ENCODE measurements at places on chromosomes 5 and 9.

DNA sequence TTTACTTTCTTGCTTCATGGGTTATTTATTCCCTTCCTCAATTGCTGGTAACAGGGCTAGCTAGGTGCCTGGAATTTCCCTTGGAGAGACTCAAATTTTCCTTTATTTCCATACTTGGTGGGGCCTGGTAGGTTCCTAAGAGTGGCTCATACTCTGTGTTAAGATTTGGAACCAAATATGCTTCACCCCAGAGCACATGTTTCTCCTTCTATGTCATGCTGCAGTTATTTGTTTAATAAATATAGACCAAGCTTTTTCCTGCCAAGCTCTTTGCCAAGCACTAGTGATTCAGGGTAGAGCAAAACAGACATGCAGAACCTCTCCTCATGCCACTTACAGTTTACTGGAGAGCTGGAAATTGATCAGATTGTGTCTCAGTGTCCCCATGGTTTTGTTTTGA lies 290.3 kb upstream of the SGCD start:
- no peak for DNase-seq

GRCh38 chr9:136806631-136807201 lies 1.0 kb upstream of the RABL6 start:
- DNase-seq = no peak

GRCh38 chr5:89988129-89988810 lies 421.3 kb downstream of the CETN3 start:
- DNase-seq = no peak

DNA sequence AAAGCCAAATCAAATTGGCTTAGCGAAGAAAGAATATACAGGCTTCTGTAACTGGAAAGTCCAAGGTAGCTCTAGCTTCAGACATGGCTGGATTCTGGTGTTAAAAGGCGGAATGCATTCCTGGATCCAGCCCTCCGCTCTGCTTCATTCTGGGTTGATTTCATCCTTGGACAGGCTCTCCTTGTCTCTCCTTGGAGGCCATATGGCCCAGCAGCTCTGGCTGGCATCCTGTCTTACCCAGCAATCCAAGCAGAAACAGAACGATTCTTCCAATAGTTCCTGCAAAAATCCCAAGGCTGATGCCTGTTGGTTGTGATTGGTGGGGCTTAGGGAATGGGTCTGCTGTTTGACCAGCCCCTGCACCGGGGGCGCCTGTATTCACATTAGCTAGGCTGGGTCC lies 37.0 kb upstream of the SAP30L start:
- no peak for DNase-seq

DNA sequence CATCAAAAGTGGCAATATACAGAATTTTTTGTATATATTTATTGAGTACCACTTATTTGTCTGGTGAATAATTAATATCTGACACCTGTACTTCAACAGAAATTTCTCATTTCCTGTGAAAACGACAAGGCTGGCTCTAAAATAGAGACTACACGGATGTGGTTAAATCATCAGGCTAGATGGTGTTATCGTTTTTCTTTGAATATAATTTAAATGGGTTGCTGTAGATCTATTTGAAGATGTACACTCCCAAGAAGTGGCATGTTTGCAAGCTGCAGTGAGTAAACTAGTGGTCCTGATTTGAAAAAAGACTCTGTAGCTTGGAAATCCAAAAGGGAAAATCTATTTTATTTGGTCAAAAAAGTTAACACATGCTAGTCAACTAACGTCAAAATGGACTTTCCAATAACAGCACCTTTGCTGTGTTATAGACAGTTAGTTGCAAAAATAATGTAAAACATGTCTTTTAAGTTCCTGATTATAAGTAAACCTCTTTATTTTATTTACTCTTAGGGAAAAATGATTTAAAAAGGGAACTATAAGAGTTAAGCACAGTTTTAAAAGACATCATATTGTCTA lies 13.8 kb downstream of the ST8SIA4 start:
- no peak for DNase-seq

DNA sequence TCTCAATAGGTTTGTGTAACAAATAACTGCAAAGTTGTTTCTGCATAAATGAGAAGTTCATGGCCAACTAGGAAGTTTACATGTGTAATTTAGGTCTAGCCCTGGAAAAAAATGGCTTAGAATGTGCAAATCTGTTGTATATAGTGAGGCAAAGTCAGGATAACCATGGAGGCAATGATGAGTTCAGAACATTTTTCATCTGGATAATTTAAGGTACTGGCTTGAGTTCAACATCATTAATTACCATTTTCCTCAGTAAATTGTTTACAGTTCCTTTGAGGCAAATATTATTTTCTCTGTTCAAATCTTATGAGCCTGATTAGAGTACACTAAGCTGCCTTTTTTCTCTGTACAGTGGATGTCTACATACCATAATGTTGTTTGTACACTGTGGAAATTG lies 1259.0 kb upstream of the NUDT12 start:
- no peak for DNase-seq

- DNase-seq = no peak
Measured at GRCh38 chr5:13328316-13328715, 616.2 kb downstream of the DNAH5 start.

DNA sequence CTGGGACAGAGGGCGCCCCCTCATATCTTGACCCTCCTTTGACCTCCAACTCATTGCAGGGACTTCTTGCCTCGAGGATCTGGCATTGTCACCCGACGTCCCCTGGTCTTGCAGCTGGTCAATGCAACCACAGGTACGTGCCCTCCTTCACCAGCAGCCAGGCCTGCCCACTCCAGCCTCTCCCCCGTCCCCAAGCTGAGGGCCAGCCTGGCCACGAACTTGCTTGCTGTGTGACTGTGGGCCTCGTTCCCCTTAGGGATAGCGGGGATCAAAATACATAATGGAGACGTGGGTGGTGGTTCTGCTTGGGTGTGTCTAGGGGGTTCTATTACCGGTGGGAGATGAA lies 15.0 kb downstream of the DNM1 start:
- no peak for DNase-seq

DNA sequence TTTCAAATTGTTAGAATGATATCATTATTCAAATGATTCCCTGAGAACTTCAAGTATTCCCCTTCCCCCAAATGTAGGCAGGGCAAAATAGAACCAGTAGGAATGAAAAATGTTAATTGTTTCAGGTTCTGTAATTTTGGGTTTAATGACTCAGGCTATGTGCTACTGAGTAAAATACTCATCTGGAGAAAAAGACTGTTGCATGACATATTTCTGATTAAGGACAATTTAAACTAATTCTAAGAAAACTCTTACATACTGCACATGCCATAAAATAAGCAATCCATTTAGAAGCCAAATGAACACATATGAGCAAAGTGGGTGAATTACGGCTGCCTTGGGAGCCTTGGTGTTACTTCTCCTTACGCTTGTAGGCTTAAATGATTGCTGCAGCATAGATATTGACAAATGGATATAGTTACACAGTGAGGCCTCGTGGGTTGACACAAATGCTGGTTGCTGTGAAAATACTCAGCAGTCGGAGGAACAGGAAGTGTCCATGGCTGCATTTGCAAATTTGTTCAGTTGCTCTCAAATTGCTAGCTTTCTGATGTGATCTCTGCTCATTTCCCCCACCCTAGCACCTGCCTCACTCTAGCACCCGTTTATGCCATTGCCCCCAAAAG lies 174.9 kb upstream of the DMAC1 start:
- DNase-seq = no peak

DNA sequence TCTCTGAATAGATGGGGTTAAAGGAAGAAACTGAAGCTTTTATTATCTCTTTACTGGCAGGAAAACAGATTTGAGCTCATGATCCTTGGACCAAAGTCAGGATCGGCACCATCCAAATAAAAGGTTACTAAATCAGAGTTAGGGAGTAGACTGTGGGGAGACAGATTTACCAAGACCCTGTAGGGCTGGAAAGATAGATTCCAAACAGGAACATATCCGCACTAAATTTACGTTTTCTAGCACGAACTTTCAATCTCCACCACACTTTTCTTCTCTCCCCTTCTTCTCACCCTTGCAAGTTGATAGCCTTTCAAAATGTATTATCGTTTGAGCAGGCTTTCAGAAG lies 120.0 kb upstream of the HMHB1 start:
- no peak for DNase-seq

GRCh38 chr9:18889550-18889949 lies 143.5 kb downstream of the SAXO1 start:
- no peak for DNase-seq

DNA sequence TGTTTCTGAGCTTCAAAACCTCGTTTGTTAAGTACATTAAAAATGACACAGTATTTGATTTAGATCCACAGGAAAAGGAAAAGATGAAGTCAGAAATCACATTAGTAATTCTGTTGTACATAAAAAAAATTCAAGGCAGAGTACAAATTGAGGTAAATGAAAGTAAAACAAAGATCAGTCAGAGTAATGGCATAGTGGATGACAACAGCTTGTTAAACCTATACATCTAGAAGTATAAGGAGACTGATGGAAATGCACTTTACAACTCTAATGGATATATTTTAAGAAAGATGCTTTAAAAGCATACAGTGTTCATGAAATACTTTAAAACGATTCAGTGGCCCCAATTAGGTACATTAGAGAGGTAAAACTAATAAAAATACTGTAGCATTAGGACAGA lies 631.3 kb upstream of the SEMA6A start:
- no peak for DNase-seq

GRCh38 chr5:123771715-123772114 lies 259.7 kb downstream of the CSNK1G3 start:
- DNase-seq = no peak

DNA sequence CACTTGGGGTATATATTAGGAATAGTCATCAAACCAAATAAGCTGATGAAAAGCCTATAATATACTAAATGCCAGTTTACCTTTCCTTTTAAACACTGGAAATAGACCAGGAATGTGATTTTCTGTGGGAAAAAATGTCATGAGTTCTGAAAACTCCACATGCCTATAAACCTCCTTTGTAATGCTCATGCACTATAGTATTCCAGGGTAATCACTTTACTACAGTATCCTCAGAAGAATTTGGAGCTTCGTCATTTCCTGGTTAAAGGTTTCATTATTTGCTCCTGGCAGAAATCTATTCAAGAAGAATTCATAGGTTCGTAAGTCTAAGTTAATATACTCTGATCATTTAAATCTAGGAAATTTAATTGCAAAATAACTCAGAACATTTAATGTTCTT lies 1076.7 kb upstream of the DMAC1 start:
- DNase-seq = no peak

DNA sequence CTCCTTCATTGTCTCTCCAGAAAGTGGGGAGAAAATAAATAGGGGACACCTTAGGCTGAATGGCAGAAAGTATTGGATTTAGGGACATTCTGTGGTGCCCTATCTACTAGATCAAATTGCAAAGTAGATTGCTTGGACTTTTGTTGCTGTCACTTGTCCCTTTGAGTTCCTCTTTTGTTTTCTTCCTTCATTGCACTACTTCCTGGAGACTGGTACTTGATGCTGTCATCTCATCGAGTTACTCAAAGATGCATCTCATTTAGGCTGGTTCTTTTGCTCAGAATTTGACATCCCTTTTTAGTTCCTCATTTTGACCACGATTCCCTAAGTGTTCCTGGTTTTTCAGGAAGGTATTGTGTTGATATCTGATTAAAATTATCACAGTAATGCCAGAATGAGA lies 137.6 kb downstream of the ADGRV1 start:
- DNase-seq = no peak

- no peak for DNase-seq
Measured at GRCh38 chr9:5708414-5708813, 79.5 kb downstream of the RIC1 start.

DNA sequence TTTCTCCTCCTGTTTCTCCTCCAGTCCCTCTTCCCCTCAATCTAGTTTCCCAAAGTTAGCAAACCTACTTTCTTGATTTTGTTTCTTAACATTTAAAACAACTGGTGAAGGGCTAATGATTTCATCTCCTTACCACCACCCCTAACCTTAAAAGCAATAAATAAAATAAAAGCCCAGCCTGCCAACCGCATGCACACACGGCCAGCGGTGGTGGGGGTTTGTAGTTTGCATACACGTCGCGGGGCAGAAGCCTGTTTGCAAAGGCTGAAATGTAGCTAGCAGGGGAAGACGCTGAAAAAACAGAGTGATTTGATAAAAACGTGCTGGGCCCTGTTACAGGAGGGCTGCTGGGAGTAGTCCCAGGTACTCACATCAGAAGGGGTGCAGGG lies 1.9 kb upstream of the DMRT2 start:
- DNase-seq = no peak

DNA sequence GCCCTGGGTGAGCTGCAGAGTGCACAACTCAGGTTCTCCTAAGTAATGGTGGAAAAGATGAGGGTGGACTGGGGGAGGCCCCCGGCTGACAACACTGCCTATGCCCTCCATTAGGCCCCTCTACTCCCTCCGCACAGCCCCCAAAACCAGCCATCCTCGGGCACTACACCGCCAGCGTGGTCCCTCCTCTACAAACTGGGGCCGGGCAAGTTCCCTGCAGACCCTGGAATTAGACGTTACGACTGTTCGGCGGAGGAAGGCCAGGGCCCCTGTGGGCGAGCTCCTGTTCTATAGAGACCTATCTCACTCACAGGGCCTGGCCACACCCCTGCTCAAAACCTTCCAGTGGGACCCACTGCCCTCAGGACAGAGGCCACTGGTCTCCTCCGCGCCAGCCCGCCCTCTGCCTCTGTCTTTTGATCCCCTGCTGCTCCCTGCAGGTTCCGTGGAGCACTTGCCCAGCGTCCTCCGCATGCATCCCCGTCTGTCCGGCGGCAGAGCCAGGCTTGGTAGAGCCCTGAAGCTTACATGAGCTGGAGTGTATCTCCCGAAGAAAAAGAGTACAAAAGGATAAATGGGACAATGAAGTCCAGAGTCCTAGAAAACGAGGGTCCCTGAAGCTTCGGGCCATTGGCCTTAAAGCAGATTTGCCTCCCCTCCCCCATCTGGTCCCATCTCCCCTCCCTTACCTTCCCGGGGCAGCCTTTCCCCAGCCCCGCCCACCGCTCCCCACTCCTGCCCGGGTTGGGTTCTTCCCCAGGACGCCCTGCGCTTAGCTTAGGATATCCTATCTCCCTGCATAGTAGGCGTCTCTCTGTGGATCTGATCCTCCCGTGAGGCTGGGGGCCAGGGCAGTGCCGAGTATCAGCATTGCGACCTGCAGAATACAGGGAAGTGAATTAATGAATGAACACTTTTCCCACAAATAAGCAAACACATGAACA lies 71.3 kb downstream of the HRH2 start:
- DNase-seq = no peak

GRCh38 chr9:105026451-105026850 lies 98.5 kb upstream of the ABCA1 start:
- no peak for DNase-seq

- DNase-seq = no peak
Measured at GRCh38 chr5:114101153-114101552, 260.7 kb upstream of the KCNN2 start.

GRCh38 chr9:70994582-70994981 lies 126.8 kb downstream of the TRPM3 start:
- no peak for DNase-seq

DNA sequence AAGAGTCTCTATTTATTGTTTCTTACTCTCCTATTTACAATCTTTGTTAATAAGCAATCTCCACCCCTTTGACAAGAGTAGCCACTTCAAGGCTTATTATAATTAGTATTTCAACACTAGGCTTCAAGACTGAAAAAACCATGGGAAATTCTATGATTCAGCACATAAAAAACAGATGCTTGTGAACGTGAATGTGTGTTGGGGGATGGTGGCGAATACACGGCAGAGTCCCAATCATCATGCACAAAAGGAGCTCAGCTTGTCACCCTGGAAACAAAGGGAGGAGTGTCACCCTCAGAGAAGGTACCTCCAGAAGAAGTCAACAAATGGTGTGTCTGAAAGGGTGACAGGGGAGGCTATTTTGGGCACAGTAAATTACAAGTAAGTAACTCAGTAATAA lies 157.2 kb upstream of the RETREG1 start:
- DNase-seq = no peak

All from T follicular helper cell (primary cell).